ENCODE measurements at places on chromosomes 12 and 14.

GRCh38 chr12:115074617-115075016 is 390.6 kb upstream of the TBX3 start:
- no peak for DNase-seq

- no peak for DNase-seq
These were observed 33.5 kb upstream of the EVL start for GRCh38 chr14:100031506-100032281.

- DNase-seq = no peak
These were observed 15.6 kb downstream of the JDP2 start for GRCh38 chr14:75443203-75443969.

- DNase-seq = no peak
These were observed 122.9 kb upstream of the TMEM132D start for GRCh38 chr12:130026608-130027176.

DNA sequence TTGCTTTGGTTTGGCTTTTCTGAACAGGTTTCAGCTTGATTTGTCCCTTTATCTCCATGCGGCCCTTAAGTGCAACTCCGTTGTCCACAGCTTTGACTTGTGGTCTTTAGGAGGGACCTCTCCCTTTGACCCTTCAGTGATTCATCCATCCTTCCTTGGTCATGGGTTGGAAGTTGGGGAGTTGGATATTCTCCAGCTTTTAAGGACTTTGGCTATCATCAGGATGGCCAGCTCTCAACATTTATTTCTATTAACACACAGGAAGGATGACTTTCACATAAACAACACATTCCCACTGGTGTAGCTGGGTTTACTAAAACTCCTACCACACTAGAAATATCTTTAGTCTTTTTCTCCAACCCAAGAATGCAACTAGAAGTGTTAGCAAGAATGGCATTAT is 50.9 kb upstream of the E2F7 start:
- DNase-seq = no peak

DNA sequence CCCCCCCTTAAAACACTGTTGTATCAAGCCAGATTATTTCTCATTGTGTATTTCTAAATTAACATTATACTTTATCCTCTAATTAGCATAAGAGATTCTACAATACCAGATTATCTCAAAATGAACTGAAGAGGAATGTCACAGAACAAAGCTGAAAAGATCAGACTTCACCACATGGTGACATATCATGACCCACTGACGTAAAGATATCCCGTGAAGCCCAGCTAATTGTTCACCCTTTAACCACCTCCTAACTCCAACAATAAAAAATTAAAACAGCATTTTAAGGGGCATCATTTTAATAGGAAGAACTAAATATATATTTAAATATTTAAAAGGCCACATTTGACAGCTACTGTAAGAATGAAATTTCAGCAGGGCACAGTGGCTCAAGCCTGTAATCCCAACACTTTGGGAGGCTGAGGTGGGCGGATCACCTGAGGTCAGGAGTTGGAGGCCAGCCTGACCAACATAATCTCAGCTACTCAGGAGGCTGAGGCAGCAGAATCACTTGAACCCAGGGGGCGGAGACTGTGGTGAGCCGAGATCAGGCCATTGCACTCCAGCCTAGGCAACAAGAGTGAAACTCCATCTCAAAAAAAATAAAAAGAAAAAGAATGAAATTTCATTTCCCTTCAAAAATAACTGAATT is 29.0 kb downstream of the CDK17 start:
- no peak for DNase-seq

- no peak for DNase-seq
These were observed 109.2 kb downstream of the GALC start for GRCh38 chr14:87883750-87884149.

GRCh38 chr14:33490555-33490954 is 460.3 kb downstream of the EGLN3 start:
- no peak for DNase-seq

- DNase-seq = no peak
These were observed 276.8 kb downstream of the ADGRD1 start for GRCh38 chr12:131230340-131231031.

GRCh38 chr12:66387117-66387516 is 84.8 kb downstream of the HELB start:
- no peak for DNase-seq

GRCh38 chr12:6652391-6652790 is 5.2 kb upstream of the ACRBP start:
- no peak for DNase-seq

GRCh38 chr12:50750366-50750765 is 13.5 kb upstream of the ATF1 start:
- DNase-seq = no peak

- DNase-seq = no peak
These were observed 117.5 kb downstream of the VRK1 start for GRCh38 chr14:96914571-96915128.

GRCh38 chr12:92539110-92539749 is 163.6 kb upstream of the PLEKHG7 start:
- DNase-seq = peak; percentile 44

DNA sequence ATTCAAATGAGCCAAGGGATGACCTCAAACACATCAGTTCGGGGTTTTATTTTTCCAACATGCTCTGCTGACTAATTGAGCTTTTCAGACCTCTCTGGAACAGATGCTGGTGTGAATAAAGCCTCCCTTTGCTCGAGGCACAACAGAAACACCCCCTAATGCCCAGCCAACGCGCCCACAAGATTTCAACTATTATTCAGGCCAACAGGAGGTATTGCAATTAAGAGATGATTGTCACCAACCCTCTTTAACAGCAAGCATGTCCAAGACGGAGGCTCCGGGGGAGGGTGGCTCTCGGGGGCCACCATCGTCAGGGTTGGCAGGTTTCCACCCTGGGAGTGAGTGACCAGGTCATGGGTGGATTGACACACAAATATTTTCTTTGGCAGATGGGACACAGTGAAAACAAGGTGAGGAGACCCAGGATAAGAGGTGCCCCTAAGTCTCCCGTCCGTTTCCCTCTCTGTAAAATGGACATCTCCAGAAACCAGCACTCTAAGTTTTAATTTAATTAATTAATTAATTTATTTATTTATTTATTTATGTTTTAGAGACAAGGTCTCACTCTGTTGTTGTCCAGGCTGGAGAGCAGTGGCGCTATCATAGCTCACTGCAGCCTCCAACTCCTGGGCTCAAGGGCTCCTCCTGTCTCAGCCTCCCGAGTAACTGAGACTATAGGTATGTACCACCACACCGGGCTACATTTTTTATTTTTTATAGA is 56.1 kb downstream of the MAP1LC3B2 start:
- no peak for DNase-seq

GRCh38 chr14:98404811-98405210 is 867.2 kb downstream of the BCL11B start:
- no peak for DNase-seq

- DNase-seq = no peak
These were observed 16.6 kb downstream of the SMUG1 start for GRCh38 chr12:54172168-54172567.

- peak; percentile 28 for DNase-seq
These were observed 2.0 kb upstream of the MDM1 start for GRCh38 chr12:68334132-68334531.

DNA sequence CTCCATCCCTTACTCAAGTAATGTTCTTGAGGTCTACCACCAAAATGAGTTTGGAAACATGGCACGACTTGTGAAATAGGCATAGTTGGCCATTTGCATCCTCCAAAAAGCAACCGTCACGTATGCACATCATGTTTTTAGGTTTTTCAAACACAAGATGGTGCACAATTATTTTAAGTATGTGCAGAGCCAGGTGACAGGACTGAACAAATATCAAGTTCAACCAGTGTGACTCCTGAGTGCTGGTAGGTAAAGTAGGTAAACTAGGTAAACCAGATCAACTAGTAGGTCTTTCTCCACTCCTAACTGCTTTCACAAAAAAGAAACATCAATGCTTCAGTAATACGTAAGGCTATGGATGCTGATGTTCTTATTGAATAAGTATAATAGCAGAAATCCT is 39.1 kb downstream of the FGD6 start:
- no peak for DNase-seq

DNA sequence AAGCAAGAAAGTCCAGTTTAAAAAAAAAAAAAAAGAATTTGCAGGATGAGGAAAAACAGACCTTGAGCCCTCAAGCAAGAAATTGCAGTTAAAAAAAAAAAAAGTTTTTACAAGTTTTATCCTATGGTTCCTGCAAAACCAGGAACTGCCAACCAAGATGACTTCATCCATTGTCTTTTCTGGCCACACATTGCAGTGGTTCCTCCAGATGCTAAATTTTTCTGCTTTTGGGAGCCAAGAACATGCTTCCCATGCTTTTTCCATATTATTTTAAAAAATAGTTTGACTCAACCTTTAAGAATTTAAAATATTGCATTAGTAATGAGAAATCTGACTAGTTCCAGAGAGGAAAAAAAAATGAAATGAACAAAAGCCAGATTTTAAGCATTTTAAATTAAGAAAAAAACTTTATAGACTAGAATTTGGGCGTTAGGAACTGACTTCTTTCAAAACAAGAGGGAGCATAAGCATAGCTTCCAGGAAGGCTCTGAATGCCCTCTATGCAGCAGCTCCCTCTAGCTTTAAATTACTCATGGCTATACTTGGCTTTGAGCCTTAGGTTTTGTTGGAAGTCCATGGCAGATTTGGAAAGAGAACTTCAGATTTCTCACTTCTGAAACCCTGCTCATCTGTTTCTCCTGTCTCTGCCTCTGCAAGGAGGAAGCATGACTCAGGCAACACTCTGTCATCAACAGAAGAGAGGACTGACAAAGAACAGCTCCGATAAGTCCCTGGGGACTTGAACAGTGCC is 124.5 kb downstream of the GPR65 start:
- DNase-seq = no peak

DNA sequence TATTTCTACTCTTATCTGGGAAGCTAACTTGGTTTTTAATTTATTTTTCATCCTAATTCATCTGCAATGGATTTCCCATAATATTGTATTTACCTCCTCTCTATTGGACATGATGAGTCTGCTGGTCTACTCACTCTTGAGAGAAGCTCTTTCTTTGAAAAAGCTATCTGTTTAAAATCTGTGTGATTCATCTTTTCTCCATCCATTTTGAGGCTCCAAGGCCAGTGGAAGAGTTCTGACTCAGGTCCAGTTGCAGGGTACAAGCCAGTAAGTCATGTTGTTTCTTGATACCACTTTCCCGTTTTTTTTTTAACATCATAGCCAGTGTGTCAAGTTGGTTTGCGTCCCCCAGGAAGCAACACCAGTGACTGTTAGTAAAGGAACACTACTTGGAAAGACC is 160.3 kb upstream of the BMP4 start:
- no peak for DNase-seq

DNA sequence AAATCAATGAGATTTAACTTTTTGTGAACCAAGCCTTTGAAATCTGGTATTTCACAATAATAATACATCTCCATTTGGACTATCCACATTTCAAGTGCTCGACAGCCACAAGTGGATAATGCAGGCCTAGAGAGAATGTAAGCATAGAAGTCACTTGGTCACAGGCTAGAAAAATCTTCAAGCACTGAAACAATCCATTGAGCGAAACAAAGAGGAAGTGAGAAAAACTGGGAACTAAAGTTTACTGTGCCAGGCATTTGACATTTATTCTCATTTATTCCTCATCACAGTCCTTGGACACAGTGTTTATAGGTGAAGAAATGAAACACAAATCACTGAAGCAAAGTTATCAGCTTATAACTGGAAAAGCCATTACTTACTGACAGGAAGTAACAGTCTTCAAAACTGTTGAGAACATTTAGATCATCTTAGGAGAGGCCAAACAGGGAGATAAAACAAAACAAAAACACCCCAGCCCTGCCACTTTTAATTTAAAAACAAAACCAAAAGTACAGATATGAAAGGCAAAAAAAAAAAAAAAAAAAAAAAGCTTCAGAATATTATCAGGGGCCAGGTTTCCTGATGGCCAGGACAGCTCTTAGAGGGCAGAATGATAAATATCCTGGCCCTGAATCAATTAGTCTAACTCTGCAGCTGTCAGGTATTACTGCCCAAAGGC is 29.2 kb downstream of the GNS start:
- peak; percentile 50 for DNase-seq

- no peak for DNase-seq
These were observed 30.4 kb downstream of the XRCC3 start for GRCh38 chr14:103684871-103685270.

GRCh38 chr14:39755269-39755878 is 323.1 kb upstream of the FBXO33 start:
- no peak for DNase-seq

- no peak for DNase-seq
These were observed 3.8 kb downstream of the PARP11 start for GRCh38 chr12:3869433-3869832.

DNA sequence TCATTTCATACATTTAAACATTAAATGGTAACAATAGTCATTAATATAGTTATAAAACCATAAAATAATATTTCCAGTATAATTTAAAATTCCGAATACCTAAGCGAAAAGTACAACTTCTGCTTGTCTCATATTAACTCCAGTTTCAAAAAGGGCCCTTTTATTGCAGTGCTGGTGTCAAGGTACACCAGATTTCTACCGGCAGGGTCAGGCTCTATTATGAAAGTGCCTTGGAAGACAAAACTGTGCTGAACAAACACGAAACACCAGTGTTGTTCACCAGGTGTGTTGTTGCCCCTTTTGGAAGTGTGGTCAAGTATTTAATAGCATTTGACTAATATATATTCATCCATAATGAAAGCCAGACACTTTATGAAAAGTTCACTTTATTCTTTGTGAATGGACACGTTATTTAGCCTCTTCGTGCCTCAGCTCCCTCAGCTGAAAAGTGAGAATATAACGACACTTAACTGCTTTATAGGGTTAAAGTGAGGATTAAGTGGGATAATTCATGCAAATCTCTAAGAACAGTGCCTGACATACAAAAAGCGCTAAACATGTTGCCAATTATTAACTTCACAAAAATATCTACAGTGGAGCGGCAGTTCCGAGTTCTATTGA is 20.3 kb upstream of the GNS start:
- DNase-seq = no peak

- DNase-seq = no peak
These were observed 871 bp upstream of the KRT83 start for GRCh38 chr12:52322069-52322468.

DNA sequence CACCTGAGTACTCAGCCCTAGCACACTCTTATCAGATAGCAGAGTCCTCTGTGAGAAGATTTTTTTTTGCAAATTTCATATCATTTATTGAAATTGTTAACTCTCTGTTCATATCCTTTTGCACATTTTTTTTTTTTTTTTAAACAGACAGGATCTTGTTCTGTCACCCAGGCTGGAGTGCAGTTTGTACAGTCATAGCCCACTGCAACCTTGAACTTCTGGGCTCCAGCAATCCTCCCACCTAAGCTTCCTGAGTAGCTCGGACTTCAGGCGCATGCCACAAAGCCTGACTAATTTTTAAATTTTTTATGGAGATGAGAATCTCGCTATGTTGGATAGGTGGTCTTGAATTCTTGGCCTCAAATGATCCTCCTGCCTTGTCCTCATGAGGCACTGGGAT is 4.3 kb downstream of the PARP2 start:
- no peak for DNase-seq

All from immature natural killer cell (primary cell).